Right renal cortex interstitium (tissue), 3 donors: ENCODE measurements at places on chromosomes 6 and 20. TPM values are rescaled to one million over a fixed set of nuclear protein-coding genes. Genes with fewer than 3 reads are reported as not detected.

GRCh38 chr6:5335020-5335419, 73.7 kb downstream of the FARS2 start:
- DNase-seq, result no peak

- no peak for DNase-seq
Measured at GRCh38 chr6:11551053-11551452, 13.5 kb downstream of the TMEM170B start.

DNA sequence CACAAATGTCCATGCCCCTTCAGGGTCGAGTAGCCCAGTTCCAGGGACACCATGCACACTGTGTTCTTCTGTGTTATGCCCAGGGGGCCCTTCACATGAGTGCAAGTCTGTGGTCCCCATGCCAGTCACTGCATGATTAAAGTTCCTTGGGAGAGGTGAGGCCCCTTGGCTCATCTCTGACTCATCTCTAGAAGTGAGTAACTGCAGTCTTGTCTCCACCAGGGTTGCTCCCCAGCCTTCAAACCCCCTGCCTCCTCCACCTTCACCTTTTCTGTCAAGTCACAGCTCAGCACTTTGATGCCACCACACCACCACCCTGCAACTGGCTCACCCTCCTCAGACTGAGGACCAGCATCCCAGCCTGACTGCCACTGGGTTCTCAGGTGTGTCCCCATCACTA, 161.7 kb downstream of the UNC5CL start:
- no peak for DNase-seq

GRCh38 chr20:17538517-17539170, 7.5 kb upstream of the BFSP1 start:
- no peak for DNase-seq

GRCh38 chr20:51311636-51312479, 230.7 kb downstream of the NFATC2 start:
- DNase-seq, result no peak

DNA sequence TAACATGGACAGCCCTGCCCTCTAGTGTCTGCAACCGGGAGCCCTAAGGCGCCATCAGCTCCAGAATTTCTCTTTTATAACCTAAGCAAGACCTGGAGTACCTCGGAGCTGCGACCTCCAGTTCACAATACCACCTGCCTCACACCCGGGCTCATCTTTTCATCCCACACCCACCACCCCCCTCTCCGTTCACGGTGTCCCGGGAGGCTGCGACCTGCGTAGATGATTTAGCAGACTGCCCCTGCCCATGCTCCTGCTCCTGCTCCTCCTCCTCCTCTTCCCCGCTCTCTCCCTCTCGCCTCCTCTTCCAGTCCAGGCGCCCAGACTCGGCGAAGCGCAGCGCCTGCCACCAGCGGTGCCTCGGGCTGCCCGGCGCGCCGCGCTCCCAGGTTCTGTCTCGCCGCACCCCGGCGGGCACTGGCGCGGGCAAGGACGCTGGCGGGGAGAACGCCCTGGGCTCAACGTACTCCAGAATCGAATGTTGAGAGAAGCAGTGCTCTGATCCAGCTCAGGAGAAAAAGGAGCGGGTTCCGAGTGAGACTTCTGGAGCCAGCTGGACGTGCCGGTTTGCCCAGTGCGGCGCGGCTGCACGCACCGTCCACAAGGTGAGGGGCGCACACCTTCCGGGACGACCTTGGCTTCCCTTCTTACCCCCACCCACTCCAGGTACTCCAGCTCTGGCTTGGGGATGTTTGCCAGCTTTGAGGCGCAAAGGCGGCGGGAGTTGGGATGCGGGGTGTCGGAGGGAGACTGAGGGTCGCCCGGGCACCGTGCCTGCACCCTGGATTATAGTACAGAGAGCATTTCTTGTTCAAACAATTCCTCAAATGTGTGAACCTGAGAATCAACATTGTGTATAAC, at the start of gene HTR1E:
Gene HTR1E, plus strand, starts transcription at position 310 of the 861 bp plus-strand sequence. CDS start 77,807 bp downstream, outside the sequence.
- DNase-seq, result peak; percentile 45

DNA sequence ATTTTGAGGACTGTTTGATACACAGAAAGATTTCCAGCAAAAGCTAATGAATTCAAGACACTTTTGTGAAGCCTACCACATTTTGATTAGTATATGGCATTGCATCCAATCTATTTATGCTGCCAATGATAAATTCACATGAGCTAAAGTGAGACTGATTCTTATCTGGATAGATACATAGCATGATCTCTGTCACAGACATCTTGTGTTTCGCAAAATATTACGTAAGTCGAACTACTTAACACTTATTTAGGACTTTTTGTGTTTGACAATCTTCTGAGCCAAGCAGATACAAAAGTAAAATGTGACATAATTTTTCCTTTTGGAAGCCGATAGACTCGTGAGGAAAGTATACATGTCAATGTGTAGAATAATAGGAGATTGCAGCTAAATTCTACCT, 251.6 kb downstream of the HACE1 start:
- no peak for DNase-seq

DNA sequence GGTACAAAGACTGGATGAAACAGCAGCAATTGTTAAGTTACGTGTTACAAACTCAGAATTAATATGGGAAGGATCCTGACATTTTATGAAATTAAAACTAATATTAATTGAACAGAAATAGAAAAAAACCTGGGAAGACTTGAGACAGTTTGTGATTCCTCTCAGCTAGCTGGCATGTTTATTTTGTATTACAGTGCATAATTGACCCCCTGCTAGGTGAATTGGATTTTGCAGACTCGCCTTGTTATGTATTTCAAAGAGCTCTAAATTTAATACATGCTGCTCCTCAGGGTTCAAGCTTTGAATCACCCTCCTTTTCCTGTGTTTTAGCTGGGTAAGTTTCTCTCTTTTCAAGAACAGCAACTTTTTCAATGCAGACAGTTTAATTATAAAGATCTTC, 339.4 kb downstream of the PLCB1 start:
- no peak for DNase-seq

DNA sequence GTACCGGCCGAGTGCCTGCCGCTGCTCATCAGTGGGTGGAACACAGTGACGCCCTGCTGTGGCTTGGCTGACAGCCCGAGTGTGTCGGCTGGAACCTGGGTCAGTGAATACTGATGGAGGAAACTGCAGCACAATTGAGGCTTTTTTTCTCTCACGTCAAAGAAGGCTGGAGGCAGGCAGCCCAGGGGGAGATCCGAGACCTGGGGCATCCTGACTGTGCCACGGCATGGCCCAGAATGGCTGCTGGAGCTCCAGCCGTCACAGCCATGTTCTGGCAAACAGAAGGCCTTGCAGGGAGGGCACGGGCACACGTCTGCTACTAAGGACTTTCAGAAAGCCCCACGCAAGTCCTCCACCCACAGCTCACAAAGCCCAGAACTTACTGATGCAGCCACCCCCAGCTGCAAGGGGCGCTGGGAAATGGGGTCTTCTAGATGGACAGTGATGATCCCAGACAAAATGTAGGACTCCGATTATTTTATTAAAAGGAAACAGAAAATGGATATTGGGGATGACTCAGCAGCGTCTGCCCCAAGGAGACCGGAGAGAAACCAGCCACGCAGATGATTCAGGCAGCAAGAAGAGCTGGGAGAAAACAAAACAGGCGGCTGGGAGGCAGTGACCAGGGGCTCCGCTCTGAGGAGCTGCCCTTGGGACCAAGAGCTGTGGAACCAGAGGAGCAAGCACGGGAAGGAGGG, 140.0 kb downstream of the TAF4 start:
- no peak for DNase-seq

DNA sequence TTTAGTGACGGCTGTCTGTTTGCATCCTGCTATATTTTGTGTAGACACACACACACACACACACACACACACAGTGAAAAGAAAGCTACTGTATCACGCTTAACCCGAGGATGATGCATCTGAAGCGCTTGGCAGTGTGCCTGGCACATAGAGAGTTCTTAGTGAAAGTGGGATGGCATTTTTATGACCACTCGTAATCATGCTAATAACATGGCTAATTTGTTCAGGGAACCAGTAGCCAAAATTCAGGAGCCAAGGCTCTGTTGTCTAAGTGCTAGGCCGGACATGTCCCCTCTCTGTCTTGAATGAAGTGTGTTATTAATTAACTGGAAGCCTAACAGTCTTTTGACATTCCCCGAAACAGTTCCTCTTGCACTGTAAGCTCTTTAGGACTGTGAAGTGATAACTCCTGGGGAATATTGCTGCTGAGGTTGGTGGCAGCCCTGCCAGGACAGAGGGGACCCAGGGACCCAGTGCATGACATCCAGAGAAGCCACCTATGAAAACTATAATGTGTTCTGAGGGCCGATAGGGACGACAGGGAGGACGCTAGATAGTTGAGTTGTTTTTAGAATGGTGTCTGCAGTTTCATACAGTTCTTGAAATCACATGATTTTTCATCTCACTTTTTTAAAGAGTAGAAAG, 45.0 kb upstream of the IRF4 start:
- no peak for DNase-seq

DNA sequence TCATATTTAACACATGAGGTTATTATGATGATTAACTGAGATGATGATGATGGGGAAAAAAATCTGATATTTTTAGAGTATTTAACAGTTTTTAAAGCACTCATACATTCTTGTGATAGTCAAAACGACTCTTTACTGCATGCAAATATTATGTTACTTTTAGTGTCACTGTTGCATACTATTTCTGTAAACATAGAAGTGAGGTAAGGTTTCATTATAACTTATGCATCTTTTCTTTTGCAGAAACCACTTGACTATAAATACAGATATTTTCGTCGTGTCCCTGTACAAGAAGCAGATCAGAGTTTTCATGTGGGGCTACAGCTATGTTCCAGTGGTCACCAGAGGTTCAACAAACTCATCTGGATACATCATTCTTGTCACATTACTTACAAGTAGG, 30.1 kb downstream of the FBXO9 start:
- no peak for DNase-seq

GRCh38 chr6:33093855-33094254, 18.1 kb downstream of the HLA-DPB1 start:
- no peak for DNase-seq

DNA sequence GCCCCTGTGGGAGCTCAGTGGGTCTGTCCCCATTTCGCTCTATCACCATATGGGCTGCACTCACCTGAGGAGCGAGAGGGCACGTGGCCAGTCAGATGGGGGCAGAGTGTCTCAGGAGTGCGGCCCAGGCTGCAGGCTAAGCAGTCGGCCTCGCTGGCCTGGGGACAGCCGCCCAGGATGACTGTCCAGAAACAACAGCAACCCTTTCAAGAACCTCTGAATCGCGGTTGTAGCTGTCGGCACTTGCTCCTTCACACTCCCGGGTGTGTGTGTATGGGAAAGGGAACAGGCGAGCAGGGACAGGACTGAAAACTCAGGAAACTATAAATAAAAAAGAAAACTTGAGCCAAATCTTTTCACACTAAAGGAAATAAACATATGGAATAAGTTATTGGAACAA, 63.1 kb downstream of the TFAP2A start:
- DNase-seq, result no peak

- DNase-seq, result no peak
Measured at GRCh38 chr6:24191346-24191745, 65.3 kb downstream of the NRSN1 start.

GRCh38 chr6:135128268-135128914, 52.7 kb upstream of the MYB start:
- DNase-seq, result no peak

DNA sequence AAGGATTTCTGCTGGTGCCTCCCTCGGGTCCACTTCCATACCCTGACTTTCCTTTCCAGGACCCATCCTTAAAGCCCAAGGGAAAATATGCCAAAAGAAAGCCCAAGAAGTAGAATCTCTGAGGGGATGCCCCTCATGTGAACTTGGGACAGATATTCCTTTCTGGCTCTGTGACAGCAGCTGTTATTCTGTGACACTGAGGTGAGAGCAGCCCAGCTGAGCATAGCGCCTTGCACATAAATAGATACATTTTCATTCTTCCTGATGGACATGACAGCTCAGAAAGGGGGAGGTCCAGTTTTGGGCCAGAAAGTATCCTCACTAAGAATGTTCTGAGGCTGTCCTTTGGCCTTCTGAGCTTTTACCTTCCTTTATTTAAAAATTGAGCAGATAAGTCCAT, 353.2 kb downstream of the SAMD5 start:
- DNase-seq, result no peak

- DNase-seq, result no peak
Measured at GRCh38 chr20:63235399-63235983, at the start of gene BIRC7. Gene BIRC7 (plus strand): TSS chr20:63235905. CDS start chr20:63236097, 192 bp downstream.

- DNase-seq, result no peak
Measured at GRCh38 chr6:24454452-24454851, 34.9 kb downstream of the GPLD1 start.

GRCh38 chr6:37205997-37206340, 36.0 kb downstream of the PIM1 start:
- no peak for DNase-seq

DNA sequence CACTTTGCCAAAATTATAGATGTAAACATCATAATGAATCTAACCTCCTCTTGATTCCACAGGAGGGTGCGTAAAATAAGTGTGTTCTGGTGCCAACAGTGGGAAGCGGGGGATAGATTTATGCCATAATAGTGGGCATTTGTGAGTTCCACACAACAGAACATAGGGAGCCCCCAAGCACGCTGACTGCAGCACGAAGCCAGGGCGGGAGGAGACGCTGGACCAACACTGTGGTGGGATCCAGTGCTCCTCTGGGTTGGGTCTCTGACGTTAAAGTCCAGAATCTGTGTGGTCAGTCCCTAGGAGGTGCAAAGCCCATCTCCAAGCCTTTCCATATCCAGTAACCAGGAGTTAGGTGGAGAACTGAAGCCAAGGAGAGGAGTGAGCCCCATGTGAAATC, 1.8 kb upstream of the TTLL2 start:
- DNase-seq, result no peak

GRCh38 chr20:46562373-46563169, 12.1 kb upstream of the OCSTAMP start:
- DNase-seq, result peak; percentile 76

DNA sequence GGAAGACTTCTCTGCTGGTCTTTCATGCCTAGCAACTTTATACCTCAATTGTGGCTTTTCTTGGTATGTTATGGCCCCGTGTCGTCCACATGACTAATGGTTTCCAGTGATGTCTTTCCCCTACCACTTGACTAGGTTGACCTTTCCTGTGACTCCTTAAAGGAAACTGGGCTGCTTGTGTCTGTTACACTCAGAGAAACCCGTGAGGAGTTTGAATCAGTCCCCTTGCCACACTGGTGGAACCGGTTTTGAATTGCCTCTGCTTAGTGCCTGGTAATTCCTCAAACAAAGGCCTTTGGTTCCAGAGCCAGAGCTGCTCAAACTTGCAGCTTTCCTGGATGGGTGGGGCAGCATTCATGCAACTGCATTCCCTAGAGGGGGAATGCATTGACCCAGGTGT, 21.9 kb downstream of the ECT2L start:
- no peak for DNase-seq

- no peak for DNase-seq
Measured at GRCh38 chr6:42257614-42258013, 40.0 kb upstream of the MRPS10 start.

GRCh38 chr6:96520171-96521115, 1.2 kb upstream of the UFL1 start:
- DNase-seq, result no peak

GRCh38 chr6:21201637-21202350, 391.8 kb upstream of the SOX4 start:
- peak; percentile 86 for DNase-seq

- DNase-seq, result no peak
Measured at GRCh38 chr20:9595763-9596162, 81.4 kb downstream of the LAMP5 start.

MDFI gene
- 35.3 TPM for polyA plus RNA-seq

SRMS gene
- 0.08 TPM for polyA plus RNA-seq

BTN1A1 gene
- 0.31 TPM for polyA plus RNA-seq

FABP7 gene
- 0.29 TPM for polyA plus RNA-seq

FLRT3 gene
- polyA plus RNA-seq, result 138 TPM

BNIP5 gene
- 0.20 TPM for polyA plus RNA-seq

RXRB gene
- polyA plus RNA-seq, result 49.3 TPM

TPD52L2 gene
- polyA plus RNA-seq, result 80.6 TPM

SRC gene
- 43.5 TPM for polyA plus RNA-seq
